ENCODE measurements at places on chromosomes 5 and 9.

DNA sequence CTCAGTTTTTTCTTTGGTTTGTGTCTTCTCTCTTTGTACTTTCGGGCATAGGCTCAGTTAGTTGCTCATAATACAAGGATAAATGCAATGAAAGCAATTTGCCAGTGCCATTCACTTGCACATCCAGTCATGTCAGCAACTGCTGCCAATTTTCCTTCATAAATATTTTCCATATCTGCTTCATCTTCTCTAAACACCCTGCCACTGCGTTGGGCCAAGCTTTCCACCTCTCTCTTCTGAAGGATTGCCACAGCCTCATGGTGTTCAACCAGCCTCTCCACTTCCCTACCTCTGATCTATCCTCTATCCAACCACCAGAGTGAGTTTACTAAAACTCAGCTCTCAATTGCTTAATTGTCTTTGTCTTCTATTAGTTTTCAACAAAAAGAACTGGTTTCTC lies 192.5 kb upstream of the ZNF462 start:
- DNase-seq, result no peak

- DNase-seq, result no peak
Observed at GRCh38 chr5:93708442-93708841, 33.0 kb downstream of the POU5F2 start.

GRCh38 chr9:131094622-131095021 lies 1.7 kb upstream of the AIF1L start:
- no peak for DNase-seq

GRCh38 chr5:56494300-56494731 lies 261.2 kb upstream of the ANKRD55 start:
- DNase-seq, result no peak

DNA sequence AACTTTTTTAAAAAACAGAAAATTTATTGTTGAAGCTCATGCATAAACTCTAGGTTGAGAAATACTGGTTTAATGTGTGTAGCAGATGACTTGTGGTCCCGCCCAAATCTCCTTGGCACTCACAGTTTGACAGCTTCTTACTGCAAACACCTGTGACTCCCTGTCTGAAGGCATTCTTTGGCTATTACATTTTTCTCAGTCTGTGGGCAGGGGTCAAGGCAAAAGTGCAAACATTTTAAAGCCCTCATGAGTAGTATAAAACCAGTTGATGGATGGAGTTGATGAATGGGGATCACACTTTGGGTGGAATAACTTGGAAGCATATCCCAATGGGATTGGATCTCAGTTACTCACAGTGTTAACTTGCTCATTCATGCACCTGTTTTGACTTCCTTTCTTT lies 1007.0 kb upstream of the NUDT12 start:
- DNase-seq, result peak; percentile 13

DNA sequence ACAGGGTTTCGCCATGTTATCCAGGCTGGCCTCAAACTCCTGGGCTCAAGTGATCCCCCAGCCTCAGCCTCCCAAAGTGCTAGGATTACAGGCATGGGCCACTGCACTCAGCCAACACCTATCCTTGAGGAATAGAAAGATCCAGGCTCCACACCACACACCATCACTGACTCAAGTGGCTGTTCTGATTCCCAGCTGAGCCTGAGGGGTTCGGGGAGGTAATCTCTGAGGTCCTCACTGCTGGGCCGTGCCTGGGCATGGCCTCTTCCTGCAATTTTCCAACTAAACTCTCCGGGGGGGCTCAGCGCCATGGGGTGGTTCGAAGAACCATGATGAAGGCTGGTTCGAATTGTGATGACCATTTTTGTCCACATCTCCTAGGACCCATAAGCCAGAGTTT lies 31.0 kb upstream of the IL17B start:
- no peak for DNase-seq
